Effector memory CD4-positive, alpha-beta T cell (primary cell): ENCODE measurements at places on chromosomes 2 and 18.

- no peaks in the 10 kb centered on the region for H3K4me1 ChIP-seq
- no peaks in the 10 kb centered on the region for H3K27me3 ChIP-seq
- H3K4me3 ChIP-seq: no peak overlapping the region
- H3K36me3 ChIP-seq: no peaks in the 10 kb centered on the region
- no peak overlapping the region for H3K27ac ChIP-seq
These were observed 33.5 kb upstream of the CERS6 start for GRCh38 chr2:168422584-168422983.

GRCh38 chr18:79983793-79984192, 4.6 kb downstream of the TXNL4A start:
- no peak overlapping the region for H3K27ac ChIP-seq
- peaks cover 13% of the 10 kb centered on the region for H3K4me1 ChIP-seq
- DNase-seq: no peak
- H3K36me3 ChIP-seq: peaks cover 5% of the 10 kb centered on the region

- no peaks in the 10 kb centered on the region for H3K36me3 ChIP-seq
- no peak overlapping the region for H3K4me3 ChIP-seq
- no peaks in the 10 kb centered on the region for H3K4me1 ChIP-seq
- no peak overlapping the region for H3K27ac ChIP-seq
- H3K27me3 ChIP-seq: no peaks in the 10 kb centered on the region
These were observed 218.3 kb upstream of the FBXO11 start for GRCh38 chr2:48124592-48124991.

GRCh38 chr2:100718065-100718629, 101.8 kb upstream of the NPAS2 start:
- H3K4me1 ChIP-seq: no peaks in the 10 kb centered on the region
- no peak overlapping the region for H3K4me3 ChIP-seq
- no peaks in the 10 kb centered on the region for H3K27me3 ChIP-seq
- H3K27ac ChIP-seq: no peak overlapping the region
- DNase-seq: no peak
- no peaks in the 10 kb centered on the region for H3K36me3 ChIP-seq

- no peak overlapping the region for H3K4me3 ChIP-seq
- H3K27me3 ChIP-seq: no peaks in the 10 kb centered on the region
- no peaks in the 10 kb centered on the region for H3K36me3 ChIP-seq
These were observed 238.2 kb downstream of the SATB2 start for GRCh38 chr2:199219551-199219950.

DNA sequence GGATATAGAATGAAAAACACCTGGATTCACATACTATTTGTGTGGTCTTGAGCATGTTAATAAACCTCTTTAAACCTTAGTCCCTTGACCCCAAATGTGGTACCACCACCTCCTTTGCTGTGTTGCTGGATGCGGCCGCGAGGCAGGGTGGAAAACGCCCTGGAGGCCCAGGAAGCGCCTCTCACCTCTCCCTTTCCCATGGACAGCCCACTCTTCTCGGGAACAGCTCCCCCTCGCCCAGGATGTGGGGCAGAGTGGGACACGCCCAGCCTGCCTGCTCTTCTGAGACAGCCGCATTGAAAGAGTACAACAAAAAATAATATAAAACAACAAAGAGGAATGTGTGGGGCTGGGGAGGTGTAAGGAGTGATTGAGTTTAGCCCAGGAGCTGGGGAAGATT, 549.0 kb upstream of the ID2 start:
- no peaks in the 10 kb centered on the region for H3K36me3 ChIP-seq
- DNase-seq: no peak
- no peak overlapping the region for H3K4me3 ChIP-seq
- no peaks in the 10 kb centered on the region for H3K4me1 ChIP-seq
- H3K27me3 ChIP-seq: no peaks in the 10 kb centered on the region

GRCh38 chr2:13128139-13128538, 411.4 kb downstream of the TRIB2 start:
- no peaks in the 10 kb centered on the region for H3K36me3 ChIP-seq
- DNase-seq: no peak
- H3K27me3 ChIP-seq: no peaks in the 10 kb centered on the region
- H3K4me3 ChIP-seq: no peak overlapping the region

DNA sequence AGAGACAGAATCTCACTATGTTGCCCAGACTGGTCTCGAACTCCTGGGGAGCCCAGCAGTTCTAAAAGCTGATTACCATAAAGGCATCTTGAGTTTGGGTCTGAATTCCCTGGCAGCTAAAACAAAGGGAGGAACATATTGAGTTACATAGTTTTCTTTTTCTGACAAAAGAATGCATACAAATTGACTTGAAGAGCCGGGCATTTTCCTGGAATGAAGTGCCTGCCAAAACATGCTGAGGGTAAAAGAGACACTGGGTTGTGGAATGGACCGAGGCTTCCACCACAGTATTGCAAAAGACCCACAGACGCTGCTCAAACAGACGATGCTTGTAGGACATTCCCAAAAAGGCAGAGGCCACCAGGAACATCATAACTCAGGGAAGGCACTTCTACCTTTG, 35.1 kb upstream of the ROCK2 start:
- H3K4me1 ChIP-seq: no peaks in the 10 kb centered on the region
- no peak overlapping the region for H3K4me3 ChIP-seq
- DNase-seq: no peak
- H3K27ac ChIP-seq: no peak overlapping the region
- H3K36me3 ChIP-seq: no peaks in the 10 kb centered on the region

- H3K27ac ChIP-seq: no peak overlapping the region
- no peaks in the 10 kb centered on the region for H3K27me3 ChIP-seq
- H3K36me3 ChIP-seq: no peaks in the 10 kb centered on the region
These were observed 137.7 kb downstream of the TANC1 start for GRCh38 chr2:159106109-159106508.

- no peaks in the 10 kb centered on the region for H3K27me3 ChIP-seq
- no peak for DNase-seq
- no peaks in the 10 kb centered on the region for H3K36me3 ChIP-seq
- H3K4me3 ChIP-seq: no peak overlapping the region
These were observed 217.3 kb upstream of the HS6ST1 start for GRCh38 chr2:128535953-128536352.

DNA sequence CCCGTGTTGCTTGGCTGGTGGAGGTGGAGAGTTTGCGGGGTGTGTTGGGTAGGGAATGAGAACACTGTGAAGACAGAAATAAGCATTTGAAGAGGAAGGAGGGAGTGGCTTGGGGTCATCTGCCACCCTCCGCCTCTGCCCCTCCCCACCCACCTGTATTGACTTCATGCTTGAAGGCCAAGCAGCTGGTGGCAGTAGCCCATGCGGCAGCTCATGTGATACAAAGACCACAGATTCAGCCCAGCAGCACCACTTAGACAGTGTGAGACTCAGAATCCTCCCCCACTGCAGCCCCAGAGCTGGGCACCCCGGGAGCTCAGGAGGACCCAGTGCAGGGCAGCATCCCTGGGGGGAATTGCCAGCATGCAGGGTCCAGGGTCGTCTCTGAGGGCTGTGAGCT, 15.4 kb downstream of the NPPC start:
- H3K4me1 ChIP-seq: no peaks in the 10 kb centered on the region
- H3K27ac ChIP-seq: no peak overlapping the region
- no peaks in the 10 kb centered on the region for H3K36me3 ChIP-seq
- H3K4me3 ChIP-seq: no peak overlapping the region
- DNase-seq: no peak
- H3K27me3 ChIP-seq: no peaks in the 10 kb centered on the region

- DNase-seq: no peak
- H3K36me3 ChIP-seq: no peaks in the 10 kb centered on the region
- no peak overlapping the region for H3K27ac ChIP-seq
- no peaks in the 10 kb centered on the region for H3K27me3 ChIP-seq
These were observed 11.4 kb upstream of the ALPI start for GRCh38 chr2:232444409-232445148.

GRCh38 chr2:118705032-118705431, 142.4 kb downstream of the EN1 start:
- no peak overlapping the region for H3K4me3 ChIP-seq
- no peaks in the 10 kb centered on the region for H3K27me3 ChIP-seq
- H3K36me3 ChIP-seq: no peaks in the 10 kb centered on the region

- peaks cover 21% of the 10 kb centered on the region for H3K4me1 ChIP-seq
- peak overlapping the region; percentile 47 for H3K4me3 ChIP-seq
- H3K27me3 ChIP-seq: no peaks in the 10 kb centered on the region
- H3K27ac ChIP-seq: peak overlapping the region; percentile 26
These were observed 14.5 kb downstream of the SH3RF3 start for GRCh38 chr2:109143214-109144187.

GRCh38 chr2:228938629-228939028, 332.5 kb downstream of the PID1 start:
- H3K36me3 ChIP-seq: no peaks in the 10 kb centered on the region
- no peak for DNase-seq
- H3K27ac ChIP-seq: no peak overlapping the region
- no peak overlapping the region for H3K4me3 ChIP-seq

DNA sequence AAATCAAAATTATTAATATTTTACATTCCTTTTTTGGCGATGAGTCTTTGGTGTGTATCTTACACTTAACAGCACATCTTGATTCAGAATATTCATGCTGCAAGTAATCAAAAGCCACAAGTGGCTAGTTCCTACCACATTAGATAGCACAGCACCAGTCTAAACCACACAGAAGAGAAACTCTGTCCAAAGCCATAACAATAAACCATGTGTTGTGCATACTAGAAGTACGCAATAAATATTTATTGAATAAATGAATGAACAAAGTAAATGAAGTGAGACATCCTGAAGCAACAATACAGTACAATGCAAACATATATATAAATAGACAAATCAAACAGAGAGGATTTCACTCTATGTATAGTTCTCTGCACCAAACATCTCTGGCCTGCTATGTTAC, 287.3 kb downstream of the EXOC6B start:
- DNase-seq: no peak
- no peaks in the 10 kb centered on the region for H3K27me3 ChIP-seq
- H3K4me3 ChIP-seq: no peak overlapping the region
- H3K36me3 ChIP-seq: no peaks in the 10 kb centered on the region
- no peak overlapping the region for H3K27ac ChIP-seq

- H3K4me1 ChIP-seq: no peaks in the 10 kb centered on the region
- DNase-seq: no peak
- H3K36me3 ChIP-seq: no peaks in the 10 kb centered on the region
- H3K27ac ChIP-seq: no peak overlapping the region
- H3K27me3 ChIP-seq: no peaks in the 10 kb centered on the region
- no peak overlapping the region for H3K4me3 ChIP-seq
These were observed 66.7 kb downstream of the TWIST2 start for GRCh38 chr2:238914648-238915015.

- H3K36me3 ChIP-seq: no peaks in the 10 kb centered on the region
- H3K4me1 ChIP-seq: no peaks in the 10 kb centered on the region
- DNase-seq: no peak
- no peak overlapping the region for H3K27ac ChIP-seq
- no peak overlapping the region for H3K4me3 ChIP-seq
These were observed 55.7 kb upstream of the LYPD1 start for GRCh38 chr2:132725748-132726147.

- no peak overlapping the region for H3K4me3 ChIP-seq
- DNase-seq: no peak
- no peak overlapping the region for H3K27ac ChIP-seq
These were observed 285.5 kb downstream of the MREG start for GRCh38 chr2:215727507-215728503.

DNA sequence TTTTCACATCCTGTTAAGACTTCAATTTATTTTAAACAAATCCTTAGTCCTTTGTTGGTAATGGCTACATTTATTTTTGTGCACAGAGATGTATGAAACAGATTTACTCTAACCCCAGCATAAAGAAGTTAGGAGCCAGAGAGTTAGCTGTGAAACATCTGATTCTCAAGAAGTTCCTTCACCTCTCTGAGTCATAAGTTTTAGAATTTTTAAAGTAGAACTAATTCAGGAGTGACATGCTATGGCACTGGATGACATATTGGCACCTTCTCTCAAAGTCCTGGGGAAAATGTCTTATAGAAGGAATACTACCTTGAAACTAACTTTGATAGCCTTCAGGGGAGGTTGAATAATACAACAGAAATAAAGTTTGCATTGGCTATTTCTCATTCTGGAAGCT, 6.4 kb upstream of the DSG2 start:
- no peak for DNase-seq
- no peaks in the 10 kb centered on the region for H3K36me3 ChIP-seq
- H3K4me3 ChIP-seq: no peak overlapping the region
- no peaks in the 10 kb centered on the region for H3K4me1 ChIP-seq
- H3K27ac ChIP-seq: no peak overlapping the region
- H3K27me3 ChIP-seq: no peaks in the 10 kb centered on the region

DNA sequence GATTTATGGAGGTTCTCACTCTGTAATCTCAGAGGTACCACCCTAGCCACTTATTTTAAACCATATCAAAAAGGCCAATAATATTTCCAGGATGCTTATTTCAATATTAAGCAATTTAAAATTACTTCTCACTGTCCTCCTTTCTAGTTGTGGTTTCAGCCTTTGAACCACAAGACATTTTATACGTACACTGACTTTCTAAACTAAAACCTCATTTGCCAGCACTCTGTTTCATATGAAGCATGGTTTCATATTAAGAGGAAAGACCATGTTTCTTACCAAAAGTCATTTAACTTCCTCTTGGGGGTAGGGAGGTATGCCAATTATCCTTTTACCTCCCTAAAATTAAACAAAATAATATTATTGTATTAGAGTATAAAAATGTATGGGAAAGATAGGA, 399.8 kb downstream of the CDH7 start:
- no peaks in the 10 kb centered on the region for H3K4me1 ChIP-seq
- H3K4me3 ChIP-seq: no peak overlapping the region
- no peaks in the 10 kb centered on the region for H3K27me3 ChIP-seq
- H3K36me3 ChIP-seq: no peaks in the 10 kb centered on the region
- no peak overlapping the region for H3K27ac ChIP-seq
- DNase-seq: no peak

DNA sequence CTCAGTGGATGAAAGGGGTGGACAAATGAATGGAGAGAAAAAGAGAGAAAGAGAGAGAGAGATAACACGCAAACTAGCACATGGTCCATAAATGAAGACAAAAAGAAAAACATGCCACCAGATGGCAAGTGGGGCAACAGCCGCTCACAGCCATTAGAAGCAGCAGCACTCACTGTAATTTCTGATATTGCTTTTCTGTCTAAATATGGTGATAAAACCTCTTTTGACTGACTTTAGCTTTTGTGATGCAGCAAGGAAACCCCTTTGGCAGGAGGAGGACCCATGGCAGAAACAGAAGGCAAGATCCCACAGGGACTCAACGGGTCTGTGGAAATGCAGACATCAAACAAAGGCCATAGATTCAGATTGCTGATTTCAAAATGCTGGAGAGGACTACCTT, 88.0 kb upstream of the CDH20 start:
- DNase-seq: no peak
- H3K36me3 ChIP-seq: no peaks in the 10 kb centered on the region
- no peaks in the 10 kb centered on the region for H3K4me1 ChIP-seq
- no peak overlapping the region for H3K27ac ChIP-seq
- no peak overlapping the region for H3K4me3 ChIP-seq

- DNase-seq: no peak
- H3K27ac ChIP-seq: no peak overlapping the region
- H3K4me1 ChIP-seq: no peaks in the 10 kb centered on the region
- no peaks in the 10 kb centered on the region for H3K27me3 ChIP-seq
- H3K36me3 ChIP-seq: no peaks in the 10 kb centered on the region
- no peak overlapping the region for H3K4me3 ChIP-seq
These were observed 5.7 kb downstream of the ARMC9 start for GRCh38 chr2:231204146-231204545.
